ENCODE measurements at places on chromosomes 6 and 20. TPM values are rescaled to one million over a fixed set of nuclear protein-coding genes. Genes with fewer than 3 reads are reported as not detected.

DNA sequence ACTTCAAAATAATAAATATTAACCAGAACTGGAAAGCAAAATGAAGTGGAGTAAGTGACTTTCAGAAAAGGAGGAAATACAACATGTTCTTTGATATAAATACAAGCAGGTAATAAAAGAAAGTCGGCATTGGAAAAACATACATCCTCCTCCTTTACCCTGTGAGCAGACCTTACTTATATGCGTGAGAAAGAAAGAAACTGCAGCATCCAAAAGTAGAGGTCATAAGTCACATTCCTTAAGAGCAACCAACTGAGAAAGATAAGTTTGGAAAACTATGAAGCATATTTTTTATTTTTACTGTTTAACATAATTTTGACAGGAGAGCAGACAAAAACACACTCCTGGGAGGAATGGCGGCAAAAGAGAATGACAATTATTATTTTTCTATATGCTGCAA, 155.5 kb downstream of the HACE1 start:
- no peak for DNase-seq

Gene SF3B5
- 173 TPM for polyA plus RNA-seq

Gene ASIP
- 0.40 TPM for polyA plus RNA-seq

Gene CDH26
- polyA plus RNA-seq, result 0.62 TPM

DNA sequence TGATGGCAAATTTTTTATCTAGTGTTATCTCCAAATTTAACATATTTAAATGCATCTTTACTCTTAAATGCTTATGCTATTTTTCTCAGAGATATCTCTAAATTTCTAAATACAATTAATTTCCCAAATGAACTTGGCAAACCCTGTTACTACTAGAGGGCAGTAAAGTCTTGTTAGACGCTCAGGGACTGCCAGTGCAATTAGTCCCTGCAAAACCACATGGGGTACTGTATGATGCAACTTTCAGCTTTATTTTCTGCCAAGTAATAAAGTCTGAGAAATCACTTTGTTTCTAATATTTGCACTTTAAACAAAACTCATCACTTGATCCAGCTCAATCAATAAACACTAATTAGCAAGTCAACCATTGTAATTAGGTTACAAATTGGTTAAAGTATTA, 76.0 kb upstream of the ADGRB3 start:
- DNase-seq, result no peak

DNA sequence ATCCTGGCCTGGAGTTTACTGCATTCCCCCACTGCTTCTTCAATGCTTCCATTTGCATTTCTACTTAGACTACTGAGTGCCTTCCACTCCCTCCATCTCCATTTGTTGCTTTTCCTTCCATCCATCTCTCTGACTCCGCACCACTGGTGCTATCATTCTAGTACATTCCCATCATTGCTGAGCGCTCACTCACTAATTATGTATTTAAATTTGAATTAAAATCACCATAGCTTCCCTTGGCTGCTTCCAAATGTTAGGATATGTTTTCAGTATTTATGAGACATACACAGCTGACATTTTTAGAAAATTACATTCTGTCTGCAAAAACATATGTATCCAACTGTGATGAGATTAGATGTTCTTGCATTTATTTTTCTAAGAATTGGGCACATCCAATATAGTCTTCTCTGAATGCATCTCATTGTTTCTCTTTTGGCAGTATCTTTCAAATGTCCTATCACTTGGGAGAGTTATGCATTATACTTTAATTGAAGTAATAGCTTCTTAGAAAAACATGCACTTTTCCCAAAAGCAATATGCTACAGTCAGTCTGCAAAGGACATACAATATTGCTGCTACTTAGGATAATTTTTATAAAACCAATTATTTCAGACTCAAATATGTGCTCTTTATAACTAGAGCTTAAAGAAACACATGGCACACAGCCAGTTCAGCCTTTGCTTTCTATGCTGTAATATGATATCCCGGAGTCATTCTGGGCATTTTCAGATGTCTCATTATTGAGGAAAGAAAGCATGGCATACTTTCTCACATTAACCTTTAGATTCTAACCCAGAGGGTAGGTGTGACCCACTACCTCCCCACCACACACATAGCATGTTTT, 12.1 kb upstream of the COL21A1 start:
- no peak for DNase-seq

Gene GPLD1
- 0.28 TPM for polyA plus RNA-seq

GRCh38 chr6:3458706-3459421, 2.0 kb upstream of the SLC22A23 start:
- DNase-seq, result no peak

DNA sequence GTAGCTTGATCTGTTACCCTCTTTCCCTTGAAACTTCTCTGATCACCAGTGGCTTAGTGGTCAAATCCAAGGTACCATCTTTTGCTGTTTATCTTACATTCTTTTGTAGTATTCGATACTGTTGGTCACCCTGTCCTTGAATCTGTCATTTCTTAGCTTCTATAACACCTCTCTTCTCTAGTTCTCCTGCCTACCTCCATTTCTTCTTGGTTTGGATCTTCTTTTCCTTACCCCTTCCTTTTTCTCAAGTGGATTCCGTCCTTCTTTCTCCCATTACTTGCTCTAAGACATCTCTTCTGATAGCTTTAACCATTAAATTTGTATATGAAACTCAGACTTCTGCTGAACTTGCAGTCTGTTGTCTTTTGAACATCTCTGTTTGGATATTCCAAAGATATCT, 39.9 kb downstream of the QKI start:
- no peak for DNase-seq

GRCh38 chr6:12704946-12705345, 11.6 kb upstream of the PHACTR1 start:
- DNase-seq, result no peak

GRCh38 chr20:5161536-5162164, 34.8 kb downstream of the CDS2 start:
- DNase-seq, result no peak

GRCh38 chr6:72864799-72865198, 242.9 kb downstream of the KCNQ5 start:
- no peak for DNase-seq

DNA sequence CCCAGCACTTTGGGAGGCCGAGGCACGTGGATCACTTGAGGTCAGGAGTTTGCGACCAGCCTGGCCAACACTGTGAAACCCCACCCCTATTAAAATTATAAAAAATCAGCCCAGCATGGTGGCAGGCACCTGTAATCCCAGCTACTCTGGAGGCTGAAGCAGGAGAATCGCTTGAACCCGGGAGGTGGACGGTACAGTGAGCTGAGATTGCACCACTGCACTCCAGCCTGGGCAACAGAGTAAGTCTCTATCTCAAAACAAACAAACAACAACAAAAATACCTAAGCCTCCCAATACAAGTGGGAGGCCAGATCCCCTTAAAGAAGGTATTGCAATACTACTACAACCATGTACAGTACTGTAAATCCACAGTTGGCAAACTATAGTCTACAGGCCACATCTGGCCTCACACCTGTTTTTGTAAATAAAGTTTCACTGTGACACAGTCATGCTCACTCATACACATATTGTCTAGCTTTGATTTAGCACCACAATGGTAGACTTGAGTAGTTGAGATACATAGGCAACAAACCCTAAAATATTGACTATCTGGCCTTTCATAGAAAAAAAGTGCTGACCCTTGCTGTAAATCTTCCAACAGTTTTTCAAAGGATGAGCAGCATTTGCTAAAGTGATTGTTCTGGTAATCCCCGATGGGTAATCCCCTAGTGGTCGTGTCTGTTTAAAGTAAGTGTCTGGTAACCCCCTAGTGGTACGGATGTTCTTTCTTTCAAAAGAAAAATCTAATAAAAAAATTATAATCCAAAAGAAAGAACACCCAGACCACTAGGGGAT, 202.0 kb downstream of the RNGTT start:
- no peak for DNase-seq

Gene LCA5
- 1.1 TPM for polyA plus RNA-seq

- DNase-seq, result no peak
Measured at GRCh38 chr6:21997119-21998037, 299.5 kb downstream of the PRL start.

GRCh38 chr6:131545317-131545716, 27.7 kb upstream of the ARG1 start:
- DNase-seq, result no peak

- DNase-seq, result no peak
Measured at GRCh38 chr6:21246075-21246474, 347.5 kb upstream of the SOX4 start.

GRCh38 chr6:146741609-146742008, 142.8 kb downstream of the ADGB start:
- DNase-seq, result no peak

DNA sequence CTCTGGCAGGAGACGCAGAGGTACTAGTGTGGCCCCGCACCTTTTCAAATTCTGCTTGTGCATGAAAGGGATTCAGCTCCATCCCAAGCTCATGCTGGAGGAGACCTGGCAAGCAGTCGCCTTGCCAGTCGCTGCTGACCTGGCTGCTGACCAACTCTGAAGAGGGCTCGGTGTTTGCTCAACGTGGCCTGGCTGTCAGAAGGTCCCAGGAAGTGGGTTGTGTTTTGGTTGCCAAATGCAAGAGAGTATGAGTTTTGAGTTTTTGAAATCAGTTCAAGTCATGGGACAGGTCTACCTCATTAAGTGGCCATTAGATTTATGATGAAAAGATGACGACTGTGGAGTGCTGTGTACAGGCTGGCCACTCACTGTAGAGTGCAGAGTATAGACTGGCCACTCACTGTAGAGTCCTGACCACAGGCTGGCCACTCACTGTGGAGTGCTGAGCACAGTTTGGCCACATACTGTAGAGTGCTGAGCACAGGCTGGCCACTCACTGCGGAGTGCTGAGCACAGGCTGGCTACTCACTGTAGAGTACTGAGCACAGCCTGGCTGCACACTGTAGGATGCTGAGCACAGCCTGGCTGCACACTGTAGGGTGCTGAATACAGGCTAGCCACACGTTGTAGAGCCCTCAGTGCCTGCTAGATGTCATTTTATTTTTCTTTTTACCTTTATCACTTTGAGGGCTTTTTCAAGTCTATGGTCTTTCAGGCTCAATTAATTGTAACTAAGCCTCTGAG, 193.9 kb downstream of the ZNF217 start:
- no peak for DNase-seq

DNA sequence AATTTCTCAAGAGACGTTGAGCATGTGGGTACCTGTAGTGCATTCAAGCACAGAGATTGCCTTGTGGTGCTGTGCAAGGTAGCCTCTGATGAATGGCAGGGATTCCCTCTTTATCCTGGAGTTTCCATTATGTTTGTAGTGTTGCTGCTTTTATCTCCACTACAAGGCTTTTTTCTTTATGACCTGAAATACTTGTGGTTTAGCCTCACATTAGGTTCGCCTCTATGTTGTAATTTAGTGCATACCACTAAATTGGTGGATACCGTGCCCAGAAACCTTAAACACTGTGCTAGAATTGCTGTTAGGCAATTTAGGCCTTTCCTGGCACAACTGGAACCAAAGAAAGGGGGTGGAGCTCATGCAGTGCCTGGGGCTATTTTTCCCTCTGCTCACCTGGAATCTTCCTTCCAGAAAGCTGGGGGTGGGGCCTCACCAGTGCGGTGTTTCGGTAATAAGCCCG, 76.8 kb downstream of the NCOA7 start:
- no peak for DNase-seq

DNA sequence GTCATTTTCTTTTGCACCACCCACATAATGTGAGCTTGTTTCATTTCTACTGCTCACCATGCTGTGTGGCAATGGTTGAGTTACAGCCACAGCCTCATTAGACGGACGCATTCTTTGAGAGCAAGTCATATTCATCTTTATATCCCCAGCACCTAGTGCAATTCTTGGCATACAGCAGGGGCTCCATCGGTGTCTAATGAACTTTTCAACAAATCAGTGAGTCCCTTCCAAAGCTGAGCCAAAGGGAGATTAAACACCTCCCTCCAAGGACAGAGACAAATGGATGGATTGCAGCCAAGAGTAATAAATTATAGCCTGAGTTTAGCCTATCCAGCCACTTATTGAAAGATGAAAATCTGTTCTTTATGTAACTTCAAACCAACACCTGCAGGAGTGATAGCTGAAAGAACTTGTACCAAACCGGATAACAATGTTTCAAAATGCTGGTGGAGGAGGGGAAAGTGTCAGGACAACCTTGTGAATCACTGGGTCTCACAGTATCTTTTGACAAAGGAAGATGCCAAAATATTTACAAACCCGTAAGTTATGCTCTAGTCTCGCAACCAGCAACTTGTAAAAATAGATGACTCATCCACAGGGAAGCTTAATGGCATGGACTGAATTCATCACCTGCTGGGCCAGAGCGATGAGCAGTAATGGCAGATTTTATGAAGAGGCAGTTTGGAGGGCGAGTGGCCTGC, 139.0 kb downstream of the PXDC1 start:
- no peak for DNase-seq

- DNase-seq, result no peak
Measured at GRCh38 chr6:111417946-111418345, 65.1 kb downstream of the REV3L start.

- no peak for DNase-seq
Measured at GRCh38 chr6:38166411-38167240, 347.1 kb downstream of the ZFAND3 start.

GRCh38 chr20:21862259-21862946, 156.9 kb downstream of the PAX1 start:
- DNase-seq, result no peak

DNA sequence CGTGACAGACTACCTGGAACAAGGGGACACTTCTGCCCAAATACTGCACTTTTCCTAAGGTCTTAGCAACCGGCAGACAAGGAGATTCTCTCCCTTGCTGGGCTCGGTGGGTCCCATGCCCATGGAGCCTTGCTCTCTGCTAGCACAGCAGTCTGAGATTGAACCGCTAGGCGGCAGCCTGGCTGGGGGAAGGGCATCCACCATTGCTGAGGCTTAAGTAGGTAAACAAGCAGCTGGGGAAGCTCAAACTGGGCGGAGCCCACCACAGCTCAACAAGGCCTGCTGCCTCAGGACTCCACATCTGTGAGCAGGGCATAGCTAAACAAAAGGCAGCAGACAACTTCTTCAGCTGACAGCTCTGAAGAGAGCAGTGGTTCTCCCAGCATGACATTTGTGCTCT, 87.8 kb upstream of the ASCC3 start:
- DNase-seq, result no peak

All from psoas muscle (tissue), 8 donors.